ENCODE measurements at places on chromosomes 12 and 14.

GRCh38 chr12:89775063-89775985 lies 66.7 kb upstream of the ATP2B1 start:
- DNase-seq, result no peak

- DNase-seq, result no peak
Observed at GRCh38 chr14:37443461-37443860, 151.6 kb downstream of the FOXA1 start.

DNA sequence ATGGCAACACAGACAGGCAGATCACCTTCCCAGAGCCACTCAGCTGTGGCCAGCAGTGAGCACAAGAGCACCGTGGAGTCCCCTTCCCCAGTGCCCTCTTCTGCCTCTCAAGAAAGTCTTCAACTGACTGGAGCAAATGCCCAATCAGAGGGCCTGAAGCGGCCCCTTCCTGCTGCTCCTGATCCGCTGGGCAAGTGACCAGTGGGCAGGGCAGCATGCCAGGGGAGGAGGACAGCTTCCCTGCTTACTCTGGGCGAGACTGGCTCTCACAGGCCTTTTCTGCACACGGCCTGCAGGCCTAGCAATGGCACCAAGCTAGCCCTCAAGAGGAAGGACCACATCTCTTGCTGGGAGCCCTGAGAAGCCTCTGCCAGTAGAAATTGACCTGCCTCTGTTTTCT lies 890 bp downstream of the KRT71 start:
- DNase-seq, result no peak

- no peak for DNase-seq
Observed at GRCh38 chr12:121439715-121440114, 39.8 kb downstream of the RNF34 start.

- DNase-seq, result no peak
Observed at GRCh38 chr12:3538466-3539030, 47.5 kb downstream of the PRMT8 start.

DNA sequence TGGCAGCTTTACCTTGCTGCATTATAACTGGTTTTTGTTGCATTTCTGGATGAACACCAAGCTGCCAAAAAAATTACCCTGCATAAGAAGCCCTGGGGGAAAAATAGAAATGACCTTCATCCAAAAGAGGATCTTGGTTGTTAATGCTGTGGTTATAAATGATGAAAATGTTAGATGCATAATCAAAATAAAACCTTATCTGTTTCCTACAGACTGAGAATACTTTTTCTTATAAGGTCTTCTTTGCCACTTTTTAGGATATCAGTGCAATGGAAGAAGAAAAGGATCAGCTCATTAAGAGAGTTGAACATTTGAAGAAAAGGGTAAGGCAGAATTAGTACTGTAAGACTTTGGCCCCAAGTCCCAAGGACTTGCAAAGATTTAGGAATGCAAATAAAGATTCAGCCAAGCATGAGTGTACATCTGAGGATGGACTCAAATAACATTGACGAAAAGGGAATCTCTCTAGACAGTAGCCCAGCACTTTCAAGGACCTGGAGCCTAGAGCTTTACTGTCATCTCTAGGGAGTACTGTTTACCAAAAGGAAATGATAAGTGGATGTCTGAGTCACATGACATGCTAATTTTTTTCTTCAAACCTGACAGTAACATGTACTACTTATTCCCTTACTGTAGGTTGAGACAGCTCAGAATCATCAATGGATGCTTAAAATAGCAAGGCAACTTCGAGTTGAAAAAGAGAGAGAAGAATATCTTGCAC lies 10.7 kb downstream of the IFT81 start:
- DNase-seq, result no peak

- DNase-seq, result no peak
Observed at GRCh38 chr12:124240493-124240892, 54.4 kb upstream of the RFLNA start.

DNA sequence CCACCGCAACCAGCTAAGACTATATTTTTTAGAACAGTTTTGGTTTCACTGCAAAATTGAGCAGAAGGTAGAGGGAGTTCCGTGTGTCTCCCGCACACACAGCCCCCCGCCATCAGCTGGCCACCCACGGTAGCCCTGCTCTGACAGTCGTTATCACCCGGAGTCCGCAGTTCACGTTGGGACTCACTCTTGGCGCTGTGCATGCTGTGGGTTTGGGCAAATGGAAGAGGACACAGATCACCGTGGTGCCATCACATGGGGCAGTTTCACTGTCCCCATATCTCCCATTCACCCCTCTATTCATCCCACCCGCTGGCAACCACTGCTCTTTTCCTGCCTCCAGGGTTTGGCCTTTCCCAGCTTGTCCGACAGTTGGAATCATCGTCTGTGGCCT lies 31.8 kb upstream of the ULK1 start:
- DNase-seq, result no peak
